Stimulated activated CD4-positive, alpha-beta T cell treated with anti-CD3 and anti-CD28 coated beads, Interleukin-12 subunit alpha, Interleukin-12 subunit beta, amount 100 ng/mL, for 48 hours (primary cell): ENCODE measurements at places on chromosomes 12 and 14.

GRCh38 chr12:119949145-119949544 lies 39.9 kb upstream of the BICDL1 start:
- DNase-seq = no peak

GRCh38 chr14:89915114-89915878 lies 39.2 kb downstream of the EFCAB11 start:
- peak; percentile 76 for DNase-seq

GRCh38 chr12:106601031-106601430 lies 18.2 kb downstream of the RFX4 start:
- no peak for DNase-seq

DNA sequence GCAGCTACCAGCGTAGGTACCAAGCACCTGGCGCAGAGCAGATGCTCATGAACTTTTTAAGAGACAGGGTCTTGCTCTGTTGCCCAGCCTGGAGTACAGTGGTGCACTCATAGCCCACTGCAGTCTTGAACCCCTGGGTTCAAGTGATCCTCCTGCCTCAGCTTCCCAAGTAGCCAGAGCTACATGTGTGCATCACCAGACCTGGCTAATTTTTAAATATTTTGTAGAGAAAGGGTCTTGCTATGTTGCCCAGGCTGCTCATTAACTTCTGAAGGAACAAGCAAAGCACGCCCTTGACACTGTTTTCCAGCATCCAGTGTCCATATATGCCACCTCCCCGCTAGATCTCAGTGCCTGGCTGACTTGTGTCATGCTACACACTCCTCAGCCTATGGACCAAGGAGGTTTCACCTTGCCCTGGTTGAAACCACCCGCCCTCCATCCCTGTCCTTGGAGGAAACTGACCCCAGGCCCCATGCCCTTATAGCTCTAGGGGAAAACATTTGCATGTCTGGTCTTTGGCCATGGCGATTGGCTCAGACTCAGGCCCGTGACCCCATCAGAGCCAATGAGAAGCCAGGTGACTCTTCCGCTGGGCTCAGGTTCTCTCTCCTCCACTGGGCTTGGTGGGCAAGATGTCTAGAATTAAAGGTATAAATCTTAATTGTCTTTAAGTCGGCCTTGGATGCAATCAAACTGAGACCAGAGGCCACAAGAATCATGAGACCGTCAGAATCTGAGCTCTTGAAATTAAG lies 26.3 kb downstream of the TESC start:
- no peak for DNase-seq

DNA sequence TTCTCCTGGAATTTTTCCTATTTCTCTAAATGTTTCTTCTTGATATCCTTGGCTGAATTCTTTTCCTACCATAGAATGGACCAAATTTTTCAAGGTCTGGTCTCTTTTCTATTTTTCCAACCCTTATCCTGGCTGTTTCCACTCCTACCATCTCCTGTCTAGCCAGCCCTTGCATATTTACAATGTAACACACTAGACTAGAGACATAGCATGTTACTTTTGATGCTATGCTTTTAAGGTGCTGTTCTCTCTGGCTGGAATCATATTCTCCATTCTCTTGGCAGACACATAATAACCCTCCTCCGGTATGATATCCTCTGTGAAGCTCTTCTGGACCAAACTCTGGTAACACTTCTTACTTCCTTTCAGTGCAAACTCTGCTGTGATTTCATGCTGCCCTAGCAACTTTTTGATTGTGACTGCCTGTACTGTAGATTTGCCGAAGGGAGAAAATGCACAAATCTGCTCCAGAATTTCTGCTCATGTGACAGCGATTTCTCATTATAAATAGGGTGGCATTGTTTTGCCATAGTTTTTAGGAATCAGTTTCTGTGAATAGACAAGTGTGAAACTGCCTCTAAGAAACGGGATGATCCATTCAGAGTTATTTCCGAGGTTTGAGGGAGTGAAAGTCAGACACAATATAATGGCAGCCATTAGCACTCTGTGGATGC lies 284.4 kb downstream of the MDGA2 start:
- DNase-seq = no peak
